Heart right ventricle (tissue), 16 donors: ENCODE measurements at places on chromosomes 11 and 22. TPM values are rescaled to one million over a fixed set of nuclear protein-coding genes. Genes with fewer than 3 reads are reported as not detected.

Gene CYB5R3
- 303 TPM for polyA plus RNA-seq

Gene TRIM6
- polyA plus RNA-seq, result 0.52 TPM

Gene CFAP300
- polyA plus RNA-seq, result 0.59 TPM

Gene OR10A2
- not detected for polyA plus RNA-seq

Gene CDHR5
- not detected for polyA plus RNA-seq
